ENCODE measurements at places on chromosomes 13 and 19.

DNA sequence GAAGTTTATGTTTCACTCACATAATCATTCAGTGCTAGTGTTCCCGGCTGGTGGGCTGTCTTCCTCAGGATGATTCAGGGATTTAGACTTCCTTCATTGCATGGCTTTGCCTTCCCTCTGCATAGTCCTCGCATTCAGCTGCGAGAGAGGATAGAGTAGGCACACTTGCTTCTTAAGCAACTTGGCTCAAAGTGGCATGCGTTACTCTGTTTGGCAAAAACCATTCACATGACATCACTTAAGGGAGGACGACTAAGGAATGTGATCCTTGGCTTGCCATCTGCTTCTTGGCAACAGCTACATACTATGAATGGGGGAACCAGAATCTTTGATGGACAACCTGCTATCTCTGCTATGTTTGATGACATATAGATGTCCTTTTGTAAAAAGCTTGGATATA, 359.3 kb downstream of the TDRD3 start:
- DNase-seq = no peak

DNA sequence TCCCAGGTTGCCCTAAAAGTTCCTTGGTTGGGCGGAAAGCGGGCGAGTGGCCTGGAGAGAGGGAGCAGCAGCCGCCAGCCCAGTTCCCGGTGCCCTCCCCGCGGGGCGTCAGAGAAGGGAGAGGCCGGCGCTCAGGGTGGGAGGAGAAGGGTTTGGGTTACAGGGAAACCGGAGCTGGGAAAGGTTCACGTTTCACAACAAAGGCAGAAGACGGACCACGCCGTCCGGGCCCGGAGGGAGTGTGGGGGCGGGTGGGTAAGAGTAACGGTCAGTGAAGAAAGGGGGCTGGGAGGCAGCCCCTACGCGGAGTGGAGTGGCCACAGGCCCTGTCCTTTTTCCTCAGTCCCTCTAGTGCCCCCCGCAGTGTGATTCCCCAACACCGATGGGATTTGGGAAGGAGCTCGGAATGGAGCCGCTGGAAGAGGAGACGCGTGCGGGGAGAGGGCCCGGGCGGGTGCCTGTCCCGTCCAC, 1.6 kb downstream of the SIX5 start:
- DNase-seq = no peak

DNA sequence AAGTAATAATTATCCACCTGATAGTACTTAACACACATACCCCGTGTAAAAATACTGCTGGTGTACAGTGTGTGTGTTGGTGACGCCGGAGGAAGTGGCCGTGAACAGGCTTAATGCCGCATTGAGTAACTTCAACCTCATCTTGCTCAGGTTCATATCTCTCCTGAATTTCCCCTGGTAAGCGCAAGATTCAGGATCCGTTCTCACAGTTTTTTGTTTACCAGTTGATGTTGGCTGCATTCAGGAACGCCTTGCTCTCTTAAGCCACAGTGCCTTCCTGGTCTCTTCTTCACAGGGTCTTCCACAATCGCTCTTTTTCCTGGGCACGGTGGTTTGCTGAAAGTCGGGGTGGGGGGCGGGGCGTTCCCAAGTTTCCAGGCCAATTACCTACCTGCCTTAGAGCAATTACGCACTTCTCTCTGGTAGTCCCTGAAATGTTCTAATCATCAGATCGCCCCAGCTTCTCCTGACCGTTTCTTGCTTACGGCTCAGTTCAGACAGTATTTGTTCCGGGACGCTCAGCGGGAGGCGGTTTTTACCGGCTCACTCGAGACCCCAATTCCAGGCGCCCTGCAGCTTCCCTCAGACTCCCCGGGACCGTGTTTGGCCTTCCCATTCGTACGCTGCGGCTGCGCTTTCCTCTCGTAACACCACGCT, 706 bp upstream of the DNAJC3 start:
- no peak for DNase-seq

DNA sequence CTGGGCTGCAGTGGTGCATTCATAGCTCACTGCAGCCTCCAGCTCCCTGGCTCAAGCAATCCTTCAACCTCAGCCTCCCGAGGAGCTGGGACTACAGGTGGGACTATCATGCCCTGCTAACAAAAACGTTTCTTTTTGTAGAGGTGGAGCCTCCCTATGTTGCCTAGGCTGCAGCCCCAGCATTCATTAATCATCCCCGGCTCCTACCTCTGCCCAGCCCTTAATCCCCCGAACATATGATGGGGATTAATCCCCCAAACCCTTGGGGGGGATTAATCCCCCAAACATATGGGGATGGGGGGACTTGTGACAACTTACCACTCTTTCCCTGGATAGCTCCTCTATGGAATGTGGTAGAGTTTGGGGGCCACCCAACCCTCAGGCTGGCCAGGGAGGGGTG, 45.9 kb downstream of the SUGP2 start:
- DNase-seq = no peak

DNA sequence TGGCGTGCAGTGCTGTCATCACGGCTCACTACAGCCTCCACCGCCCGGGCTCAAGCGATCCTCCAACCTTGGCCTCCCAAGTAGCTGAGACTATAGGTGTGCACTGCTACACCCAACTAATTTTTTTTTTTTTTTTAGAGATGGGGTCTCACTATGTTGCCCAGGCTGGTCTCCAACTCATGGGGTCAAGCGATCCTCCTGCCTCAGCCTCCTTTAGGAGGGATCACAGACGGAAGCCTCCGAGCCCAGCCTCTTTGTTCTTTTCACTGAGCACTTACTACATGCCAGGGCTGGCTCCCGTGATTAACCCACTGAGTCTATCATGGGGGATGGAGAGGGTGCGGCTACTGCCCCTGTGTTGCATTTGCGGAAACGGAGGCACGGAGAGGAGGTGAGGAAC, 12.9 kb upstream of the CACTIN start:
- DNase-seq = no peak

- no peak for DNase-seq
Observed at GRCh38 chr19:2053601-2054389, 2.8 kb upstream of the MKNK2 start.

- DNase-seq = no peak
Observed at GRCh38 chr19:39997638-39998216, 867 bp downstream of the ZNF546 start.

DNA sequence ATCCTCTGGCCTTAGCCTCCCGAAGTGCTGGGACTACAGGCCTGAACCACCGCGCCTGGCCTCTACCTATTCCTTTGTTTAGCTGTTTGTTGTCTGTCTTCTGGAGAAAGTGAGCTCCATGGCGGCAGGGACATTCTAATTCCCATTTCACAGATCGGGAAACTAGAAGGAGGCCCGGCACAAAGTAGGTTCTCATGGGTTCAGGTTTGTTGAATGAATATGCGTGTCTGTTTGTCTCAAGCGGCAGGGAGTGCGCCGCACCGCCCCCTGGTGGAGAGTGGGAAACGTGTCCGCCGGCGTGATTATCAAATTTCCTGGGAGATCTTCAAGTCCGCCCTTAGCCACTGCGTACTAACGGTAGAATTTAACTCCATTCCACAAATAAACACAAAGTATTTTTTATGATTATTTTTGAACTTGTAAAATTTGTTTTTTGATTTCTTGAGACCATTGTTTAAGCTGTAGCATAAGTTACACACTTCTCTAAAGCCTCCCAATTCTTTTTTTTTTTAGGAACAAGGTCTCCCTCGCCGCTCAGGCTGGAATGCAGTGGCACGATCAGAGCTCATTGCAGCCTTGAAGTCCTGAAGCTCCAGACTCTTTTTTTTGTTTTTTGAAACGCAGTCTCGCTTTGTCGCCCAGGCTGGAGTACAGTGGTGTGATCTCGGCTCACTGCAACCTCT, 8.9 kb upstream of the CCDC9 start:
- peak; percentile 49 for DNase-seq

DNA sequence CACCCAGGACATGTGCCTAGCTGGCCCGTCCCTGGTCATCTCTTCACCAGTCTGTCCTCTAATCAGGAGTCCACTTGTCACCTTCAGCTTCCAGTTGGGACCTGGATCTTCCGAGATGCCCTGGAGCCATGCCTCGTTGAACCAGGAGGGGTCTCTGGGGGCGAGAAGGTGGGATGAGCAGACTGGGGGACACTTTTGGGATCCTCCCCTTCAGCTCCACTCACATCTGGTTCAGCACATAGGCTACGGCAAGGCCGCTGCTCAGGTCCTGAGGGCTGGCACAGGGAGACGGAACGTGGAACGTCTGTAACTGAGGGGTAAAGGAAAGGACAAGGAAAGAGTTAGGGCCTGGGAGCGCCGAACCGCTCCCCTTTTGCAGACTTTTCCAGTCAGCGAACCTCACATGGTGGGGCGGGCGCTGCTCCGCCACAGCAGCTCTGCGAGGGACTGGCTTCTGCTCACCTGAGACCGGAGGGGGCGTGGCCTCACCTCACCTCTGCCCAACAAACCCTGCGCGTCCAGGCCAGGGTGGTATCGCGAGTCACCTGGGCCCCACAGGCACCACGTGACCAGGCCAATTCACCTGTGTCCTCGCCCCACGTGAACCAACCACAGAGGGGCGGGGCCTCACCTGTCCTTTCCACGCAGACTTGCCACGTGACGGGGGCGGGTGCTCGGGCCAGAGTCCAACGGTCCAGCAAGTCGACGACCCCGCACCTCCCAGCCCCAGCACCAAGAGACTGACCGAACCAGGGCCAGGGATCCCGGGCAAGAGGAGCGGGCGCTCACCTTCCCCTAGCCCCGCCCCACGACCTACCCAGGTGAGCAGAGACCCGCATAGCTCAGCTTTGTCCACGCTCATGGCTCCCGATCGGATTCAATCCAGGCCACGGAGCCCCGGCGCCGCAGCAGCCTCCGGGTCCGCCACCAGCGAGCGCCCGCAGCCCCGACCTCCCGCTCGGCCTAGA, at the start of gene HOOK2:
Gene HOOK2, minus strand, starts transcription at position 965 of the 968 bp plus-strand sequence. Its CDS starts 103 bp downstream, at position 862.
- DNase-seq = no peak

- no peak for DNase-seq
Observed at GRCh38 chr13:70520275-70521036, 412.2 kb upstream of the KLHL1 start.

DNA sequence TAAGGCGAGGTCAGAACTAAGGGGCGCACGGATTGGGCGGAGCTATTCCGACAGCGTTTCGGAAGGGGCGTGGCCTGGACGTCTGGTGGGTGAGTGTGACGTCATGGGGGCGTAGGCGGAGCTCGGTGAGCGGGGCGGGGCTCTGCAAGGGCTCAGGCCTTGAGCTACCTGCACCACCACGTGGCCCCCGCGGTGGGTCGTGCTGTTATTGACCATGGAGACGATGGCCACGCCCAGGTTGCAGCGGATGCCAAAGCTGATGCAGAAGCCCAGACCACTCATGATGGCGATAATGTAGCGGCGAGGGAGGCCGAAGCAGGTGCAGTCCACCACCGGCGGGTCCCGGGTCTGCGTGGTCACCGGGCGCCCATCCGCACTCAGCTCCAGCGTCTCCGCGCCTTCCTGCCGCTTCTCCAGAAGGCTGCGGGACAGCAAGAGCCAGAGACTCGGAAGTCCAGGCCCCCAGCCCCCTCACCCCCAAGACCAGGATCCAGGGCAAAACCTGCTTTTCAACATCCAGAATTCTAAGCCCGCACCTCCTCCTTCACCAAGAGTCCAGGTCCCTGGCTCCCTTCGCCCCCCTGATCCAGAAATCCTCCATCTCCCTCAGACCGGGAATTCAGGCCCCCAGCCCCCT, 4.8 kb downstream of the SLC17A7 start:
- DNase-seq = no peak

DNA sequence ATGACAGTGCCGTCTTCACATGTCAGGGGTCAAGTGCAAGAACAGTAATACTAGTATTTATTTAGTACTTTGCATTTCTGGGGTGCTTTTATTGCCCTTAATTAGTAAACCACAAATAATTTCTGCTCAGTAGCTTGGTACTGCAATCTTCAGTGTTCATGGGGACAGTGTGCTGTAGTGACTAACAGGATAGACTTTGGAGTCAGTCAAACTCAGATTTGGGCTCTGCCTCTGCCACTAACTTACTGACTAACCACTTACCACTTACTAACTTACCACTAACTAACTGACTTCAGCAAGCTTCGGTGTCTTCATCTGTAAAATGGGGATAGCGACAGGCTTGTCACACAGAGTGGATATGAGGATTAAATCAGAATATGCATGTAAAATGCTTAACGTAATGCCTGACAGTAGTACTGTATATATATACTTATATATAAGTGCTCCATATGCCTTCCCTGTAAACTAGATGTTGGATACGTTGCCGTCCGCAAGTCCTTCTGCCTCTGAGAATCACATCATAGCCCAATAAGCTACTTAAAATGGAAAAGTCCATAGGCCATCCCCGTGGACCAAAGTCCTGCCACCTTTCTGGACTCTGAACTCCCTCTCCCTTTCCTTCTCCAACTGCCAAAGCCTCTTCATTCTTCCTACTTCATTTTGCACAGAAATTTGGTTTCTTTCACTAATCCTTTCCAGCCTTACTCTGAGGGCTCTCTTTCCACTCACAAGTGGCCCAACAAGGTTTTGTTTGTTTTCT, 158.1 kb downstream of the ZIC5 start:
- no peak for DNase-seq

DNA sequence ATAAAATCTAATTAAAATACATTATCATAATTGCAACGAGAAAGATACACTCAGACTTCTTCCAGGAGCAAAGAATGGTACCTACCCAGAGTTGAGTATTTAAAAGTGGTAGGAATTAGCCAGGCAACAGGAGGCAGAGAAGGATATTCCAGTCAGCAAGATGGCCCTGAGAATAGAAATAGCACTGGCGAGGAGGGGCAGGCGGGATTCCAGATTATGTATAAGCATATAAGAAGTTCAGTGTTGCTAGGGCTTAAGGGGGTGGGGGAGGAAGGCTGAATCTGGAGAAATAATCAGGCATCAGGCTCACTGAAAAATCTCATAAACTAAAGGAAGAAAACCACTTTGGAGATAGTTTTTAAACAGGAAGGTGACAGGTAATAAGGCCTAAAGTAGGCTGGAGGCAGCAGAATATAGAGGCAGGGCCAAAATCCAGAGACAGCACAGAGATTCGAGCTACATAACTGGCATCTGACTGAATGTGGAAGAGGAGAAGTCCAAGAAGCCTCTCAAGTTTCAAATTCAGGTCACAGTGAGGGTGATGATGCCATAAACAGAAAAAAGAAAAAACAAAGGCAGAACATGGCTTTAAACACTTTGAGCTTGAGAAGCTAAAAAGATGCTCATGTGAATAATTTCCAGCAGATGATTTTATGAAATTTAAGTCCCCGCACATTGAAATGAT, 7.5 kb downstream of the KPNA3 start:
- no peak for DNase-seq

- DNase-seq = no peak
Observed at GRCh38 chr13:113527272-113527958, 36.9 kb upstream of the DCUN1D2 start.

DNA sequence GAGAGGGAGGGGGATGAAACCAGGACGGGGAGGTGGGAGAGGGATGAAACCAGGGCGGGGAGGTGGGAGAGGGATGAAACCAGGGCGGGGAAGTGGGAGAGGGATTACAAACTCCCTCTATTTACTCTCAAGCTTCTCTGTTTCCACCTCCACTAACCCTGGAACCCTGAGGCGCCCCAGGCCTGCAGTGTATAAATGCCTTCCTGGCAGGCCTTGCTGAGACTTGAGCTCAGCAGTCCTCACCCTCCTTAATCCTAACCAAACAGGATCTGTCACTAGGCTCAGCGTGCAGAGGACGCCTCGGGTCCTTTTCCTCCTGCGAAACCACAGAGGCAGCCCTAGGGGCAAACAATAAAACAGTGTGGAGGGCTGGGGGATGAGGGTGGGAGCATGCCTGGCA, 32.1 kb upstream of the OR1M1 start:
- no peak for DNase-seq

- DNase-seq = no peak
Observed at GRCh38 chr13:106919638-106920037, 351.7 kb upstream of the ARGLU1 start.
